EH (cell line): ENCODE measurements at places on chromosomes 7 and 10.

DNA sequence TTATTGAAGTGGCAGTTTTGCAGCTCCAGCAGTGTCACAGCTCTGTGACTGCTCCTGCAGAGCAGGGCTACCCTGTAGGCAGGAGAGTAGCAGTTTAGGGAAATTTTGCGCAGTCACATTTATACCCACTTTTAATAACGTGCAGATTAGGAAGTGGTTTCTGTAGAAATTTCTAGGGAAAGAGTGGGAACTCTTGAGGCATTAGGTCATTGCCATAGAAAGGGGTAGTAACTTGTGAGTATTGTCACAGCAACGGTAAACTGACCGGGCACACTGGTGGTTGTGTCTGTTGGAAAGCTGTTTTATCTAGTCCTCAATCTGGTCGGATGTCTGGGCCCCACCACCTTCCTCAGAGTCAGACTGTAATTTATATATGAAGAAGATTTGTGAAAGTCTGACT, 51.9 kb downstream of the CDC14C start:
- no peak for DNase-seq

DNA sequence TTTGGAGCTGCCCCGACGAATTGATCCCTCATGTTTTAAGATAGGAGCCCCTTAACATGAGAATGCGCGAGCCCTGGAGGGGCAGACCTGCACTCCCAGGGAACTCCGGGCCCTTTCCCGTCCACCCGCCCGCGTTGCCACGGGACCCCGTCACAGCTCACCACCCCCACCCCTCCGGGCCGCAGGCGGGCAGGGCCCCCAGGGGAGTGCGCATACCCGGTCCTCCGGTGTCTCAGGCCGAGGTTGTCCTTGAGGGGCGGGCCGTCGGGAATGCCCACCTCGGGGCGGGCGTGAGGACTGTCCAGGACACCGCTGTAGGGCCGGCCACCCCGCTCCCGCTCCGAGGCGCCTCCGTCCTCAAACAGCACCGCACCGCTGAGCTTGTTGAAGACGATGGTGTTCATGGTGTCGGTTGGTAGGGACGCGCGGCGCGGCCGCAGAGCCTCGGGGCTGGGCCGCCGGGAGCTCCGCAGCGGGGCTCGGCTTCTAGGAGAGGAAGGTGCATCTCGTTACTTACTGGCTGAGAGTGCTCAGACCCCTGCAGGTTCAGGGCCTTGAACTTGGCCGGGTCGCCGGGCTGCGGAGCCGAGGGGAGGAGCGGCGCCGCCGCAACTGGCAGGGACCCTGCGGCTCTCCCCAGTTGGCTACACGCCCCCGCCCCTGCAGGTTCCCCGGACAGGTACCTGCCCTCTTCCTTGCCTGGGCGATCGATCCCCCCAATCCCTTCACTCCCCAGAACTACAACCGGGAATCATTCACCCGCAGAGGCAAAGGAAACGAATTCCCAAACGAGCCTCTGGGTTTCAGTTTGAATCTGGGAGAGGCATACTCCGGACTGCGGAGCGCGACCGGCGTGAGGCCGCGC, 2.4 kb downstream of the MKX start:
- peak; percentile 48 for DNase-seq

DNA sequence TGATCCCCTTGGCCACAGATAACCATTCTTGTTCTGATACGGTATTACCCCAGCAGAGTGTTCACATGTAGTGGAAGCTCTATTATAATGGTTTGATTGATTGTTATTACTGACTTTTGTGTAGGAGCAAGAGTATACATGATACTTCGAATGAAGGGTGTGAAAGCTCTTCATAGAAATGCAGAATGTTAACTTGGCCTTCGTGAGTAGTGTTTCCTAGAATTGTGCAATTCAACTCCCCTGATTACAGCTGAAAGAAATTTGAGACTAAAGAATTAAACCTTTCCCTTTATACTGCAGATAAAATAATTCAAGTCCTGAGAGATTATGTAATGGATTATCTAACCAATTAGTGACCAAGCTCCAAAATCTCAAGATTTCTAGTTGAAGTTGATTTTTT, 38.2 kb downstream of the MKLN1 start:
- DNase-seq = peak; percentile 30

GRCh38 chr10:70889291-70889690, 926 bp upstream of the PCBD1 start:
- no peak for DNase-seq

DNA sequence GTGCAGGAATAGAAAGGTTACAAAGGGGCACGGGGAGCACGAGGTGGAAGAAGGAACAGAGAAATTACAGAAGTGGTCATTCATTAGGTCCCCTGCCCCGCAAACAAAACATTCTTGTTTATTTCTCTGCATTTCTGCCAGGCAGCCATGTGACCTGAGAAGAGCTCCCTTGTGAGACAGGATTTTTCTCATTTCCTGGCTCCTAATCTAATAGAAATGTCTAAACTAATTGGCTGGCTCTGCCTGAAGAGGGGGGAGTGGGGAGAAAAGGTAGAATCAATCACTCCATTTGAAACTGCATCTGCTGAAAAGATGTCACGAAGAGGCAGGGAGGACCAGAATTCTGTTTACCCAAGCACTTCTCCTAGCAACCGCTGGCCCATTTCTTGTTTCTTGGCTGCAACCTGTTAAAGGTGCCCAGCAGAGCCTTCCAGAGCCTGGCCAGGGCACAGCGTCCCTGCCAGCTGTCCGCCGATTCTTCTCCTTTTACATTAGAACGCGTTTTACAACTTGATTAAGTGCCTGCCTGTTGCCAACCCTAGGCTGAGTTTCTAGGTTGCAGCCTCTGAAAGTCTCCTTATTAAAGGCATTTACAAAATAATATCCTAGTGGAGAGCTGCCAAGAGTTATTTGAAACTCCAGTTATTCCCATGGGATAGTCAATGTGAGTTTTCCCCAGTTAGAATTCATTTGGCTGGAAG, 1227.6 kb downstream of the TYW1 start:
- DNase-seq = no peak

- no peak for DNase-seq
Observed at GRCh38 chr10:21702633-21703111, 168.6 kb downstream of the MLLT10 start.

DNA sequence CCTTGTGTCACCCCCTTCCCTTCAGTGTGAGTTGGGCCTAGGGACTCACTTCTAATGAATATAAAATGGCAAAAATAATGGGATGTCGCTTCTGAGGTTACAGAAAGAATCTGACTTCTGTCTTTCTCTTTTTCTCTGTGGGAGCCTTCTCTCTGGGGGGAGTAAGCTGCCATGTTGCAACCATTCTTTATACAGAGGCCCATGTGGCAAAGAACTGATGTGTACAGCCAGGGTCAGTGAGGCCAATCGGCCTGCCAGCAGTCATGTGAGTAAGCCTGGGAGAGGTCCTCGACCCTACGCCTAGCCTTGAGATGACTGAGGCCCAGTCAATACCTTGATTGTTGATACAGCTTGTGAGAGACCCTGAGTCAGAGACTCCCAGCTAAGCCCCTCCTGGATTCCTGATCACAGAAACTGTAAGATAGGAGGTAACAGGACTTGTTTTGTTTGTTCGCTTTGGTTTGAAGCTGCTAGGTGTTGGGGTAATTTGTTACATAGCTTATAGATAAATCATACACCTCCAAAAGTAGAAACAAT, 1.7 kb downstream of the TCAF1 start:
- no peak for DNase-seq

- peak; percentile 35 for DNase-seq
Observed at GRCh38 chr10:3222068-3222467, 49.5 kb upstream of the PITRM1 start.

DNA sequence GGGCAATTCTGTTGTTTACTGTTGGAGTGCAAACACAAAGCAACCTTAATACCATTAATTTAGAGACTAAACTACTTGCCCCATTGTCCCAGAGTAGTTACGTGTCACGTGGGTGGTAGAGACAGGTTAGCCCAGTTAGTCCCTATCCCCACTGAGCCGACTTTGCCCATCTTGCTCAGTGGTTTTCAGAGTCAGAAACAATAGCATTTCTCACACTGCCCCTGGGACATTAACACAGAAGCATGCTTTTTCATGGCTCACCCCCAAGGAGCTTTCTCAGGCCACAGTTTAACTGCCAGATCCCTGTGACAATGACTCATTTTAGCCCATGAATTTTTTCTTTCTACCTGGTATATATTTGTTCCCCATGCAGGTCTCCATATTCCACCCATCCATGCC, 271.0 kb downstream of the POU6F2 start:
- DNase-seq = peak; percentile 2

- DNase-seq = no peak
Observed at GRCh38 chr10:71128311-71128980, 83.9 kb upstream of the UNC5B start.

DNA sequence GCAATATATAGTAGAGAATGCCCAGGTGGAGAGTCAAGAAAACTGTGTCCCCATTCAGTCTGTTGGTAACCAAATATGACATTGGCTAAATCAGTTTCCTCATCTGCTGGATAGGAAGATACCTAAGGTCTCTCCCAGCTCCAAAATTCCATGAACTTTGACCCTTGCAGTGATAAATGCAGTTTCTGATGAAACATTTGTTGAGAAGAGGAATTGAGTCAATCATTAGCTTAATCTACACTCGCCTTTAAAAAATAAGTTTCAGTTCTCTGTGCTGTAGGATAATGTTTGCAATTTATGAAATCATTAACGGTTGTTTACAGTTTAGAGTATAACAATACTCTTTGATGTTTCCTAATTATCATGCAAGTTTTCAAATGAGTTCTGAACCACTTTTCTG, 38.0 kb upstream of the SLC25A13 start:
- no peak for DNase-seq

DNA sequence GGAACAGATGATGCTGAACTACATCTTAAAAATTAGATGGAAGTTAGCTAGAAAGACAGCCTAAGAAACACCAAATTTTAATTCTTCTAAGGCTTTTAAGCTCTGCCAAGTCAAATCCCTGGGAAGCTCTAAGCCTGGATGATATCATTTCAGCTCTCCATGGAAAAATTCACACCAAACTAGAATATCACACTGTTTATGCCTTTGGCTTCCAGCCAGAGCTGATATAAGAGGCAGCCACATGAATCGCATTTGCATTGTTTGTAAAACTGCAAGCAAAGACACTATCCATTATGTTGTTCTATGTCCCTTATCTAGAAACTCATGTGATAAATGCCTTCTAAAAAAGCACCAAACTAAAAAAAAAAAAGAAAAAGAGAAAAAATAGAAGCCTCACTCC, 430.4 kb downstream of the GRID1 start:
- no peak for DNase-seq

DNA sequence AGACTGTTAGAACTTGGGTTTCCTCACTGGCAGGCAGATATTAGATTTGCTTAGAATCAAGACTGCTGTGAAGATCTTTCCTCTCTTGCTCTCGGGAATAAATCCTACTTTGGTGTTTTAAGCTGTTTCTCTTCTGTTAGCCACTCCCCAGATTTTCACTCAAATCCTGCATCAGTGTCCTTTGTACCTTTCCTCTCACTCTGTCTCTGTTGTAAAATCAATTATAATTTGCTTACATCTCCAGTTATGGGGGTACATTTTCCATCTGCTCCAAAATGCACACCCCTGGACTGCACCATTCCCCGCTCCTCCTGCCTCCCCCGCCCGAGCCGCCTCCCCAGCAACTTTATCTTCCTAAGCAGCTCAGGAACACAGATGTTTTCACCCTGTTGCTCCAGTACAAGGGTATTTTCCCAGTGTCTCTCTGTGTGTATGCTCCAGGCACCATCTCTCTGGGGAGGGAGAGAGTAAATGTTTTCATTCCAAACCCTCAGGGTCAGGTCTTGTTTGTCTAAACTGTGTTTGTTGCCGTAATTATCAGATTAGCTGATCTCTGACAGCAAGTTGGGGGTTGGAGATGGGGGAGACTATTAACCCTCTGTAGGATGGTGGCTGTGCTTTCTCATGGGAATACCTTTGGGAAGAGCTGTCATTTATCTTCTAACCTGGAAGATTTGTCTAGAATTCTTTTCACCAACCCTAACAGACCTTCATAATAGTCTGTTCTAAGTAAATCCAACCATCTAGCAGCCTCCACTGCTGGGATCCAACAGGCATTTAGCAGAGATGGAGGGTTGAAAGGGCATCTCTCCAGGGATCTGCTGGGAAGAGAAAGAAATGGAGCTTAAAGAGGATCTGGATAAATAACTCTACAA, 20.4 kb upstream of the GOT1 start:
- no peak for DNase-seq

- DNase-seq = peak; percentile 30
Observed at GRCh38 chr7:137846827-137847567, at the start of gene DGKI. Gene DGKI, minus strand, starts transcription at chr7:137846974.

DNA sequence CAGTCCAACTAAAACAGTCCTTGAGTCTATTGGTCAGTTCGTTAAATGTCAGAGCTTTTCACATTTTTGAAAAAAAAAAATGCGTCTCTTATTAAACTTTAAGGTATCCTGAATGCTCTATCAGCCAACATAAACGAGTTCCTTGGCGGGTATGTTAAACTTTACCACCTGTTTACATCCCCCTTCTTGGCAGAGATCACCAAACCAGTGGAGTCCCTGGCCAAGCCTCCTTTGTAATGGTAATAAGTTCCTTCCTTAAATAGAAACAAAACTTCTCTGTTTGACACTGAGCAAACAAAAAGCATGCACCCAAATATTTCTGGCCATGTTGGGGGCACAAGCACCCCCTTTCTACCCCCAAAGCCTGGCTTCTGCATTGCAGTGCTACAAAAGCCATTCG, 3.2 kb downstream of the TRIL start:
- DNase-seq = no peak

- peak; percentile 44 for DNase-seq
Observed at GRCh38 chr10:12194752-12195271, 879 bp downstream of the NUDT5 start.

DNA sequence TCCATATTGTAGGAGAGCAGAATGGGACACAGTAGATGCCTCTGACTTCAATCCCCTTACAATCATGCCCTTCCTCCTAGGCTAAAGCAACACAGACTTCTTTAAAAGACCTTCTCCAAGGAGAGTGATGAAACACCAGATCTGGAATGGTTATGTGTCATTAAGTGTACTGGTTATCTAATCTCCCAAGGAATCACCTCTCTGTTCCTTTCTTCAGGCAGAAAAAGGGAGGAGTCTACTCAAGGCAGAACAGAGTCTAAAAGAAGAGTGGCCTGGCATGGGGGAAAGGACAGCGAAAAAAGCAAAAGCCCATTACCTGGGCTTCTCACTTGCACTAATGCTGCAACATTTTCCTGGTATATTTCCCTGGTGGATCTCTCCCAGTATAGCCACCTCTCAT, 2.9 kb downstream of the ELMO1 start:
- DNase-seq = no peak

GRCh38 chr10:110852255-110852896, 19.4 kb upstream of the PDCD4 start:
- DNase-seq = no peak

DNA sequence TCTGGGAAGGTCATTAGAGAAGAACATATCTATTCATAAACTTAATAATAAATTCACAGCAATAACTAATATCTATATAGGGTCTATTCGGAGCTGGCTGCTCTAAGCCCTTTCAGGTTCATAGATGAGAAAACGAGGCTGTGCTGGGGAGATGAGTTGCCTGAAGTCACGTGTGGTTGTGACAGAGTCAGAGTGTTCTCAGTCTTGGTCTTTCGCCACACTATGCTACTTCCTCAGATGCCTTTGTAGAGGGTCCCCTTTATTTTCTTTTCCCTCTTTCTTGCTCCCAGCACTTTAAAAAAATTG, 43.7 kb upstream of the FAM180A start:
- DNase-seq = no peak

GRCh38 chr10:80582286-80582960, 44.7 kb downstream of the SH2D4B start:
- no peak for DNase-seq

GRCh38 chr7:87342231-87342630, 3.2 kb upstream of the CROT start:
- peak; percentile 49 for DNase-seq

- DNase-seq = peak; percentile 25
Observed at GRCh38 chr7:37833107-37833817, 15.1 kb upstream of the NME8 start.

GRCh38 chr10:43255634-43256431, 11.0 kb downstream of the RASGEF1A start:
- DNase-seq = peak; percentile 18
